ENCODE measurements at places on chromosomes 12 and 14.

DNA sequence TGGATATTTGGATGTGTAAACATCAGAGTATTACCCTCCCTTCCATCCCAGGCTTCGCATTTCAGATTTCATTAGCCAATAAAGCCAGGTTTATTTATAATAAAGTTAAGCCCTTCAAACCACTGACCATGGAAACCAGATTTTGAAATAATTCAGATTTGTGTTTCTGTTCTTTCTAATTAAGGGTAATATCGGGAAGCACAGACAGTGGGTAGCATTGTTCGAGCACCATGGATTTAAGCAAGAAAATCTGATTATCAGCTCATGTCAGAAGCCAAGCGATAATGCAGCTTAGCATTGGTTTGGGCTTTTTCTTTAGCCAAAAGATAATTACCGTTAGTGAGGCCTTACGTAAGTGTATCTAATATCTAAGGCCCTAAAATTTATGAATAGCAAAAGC, 116.1 kb downstream of the C12orf42 start:
- DNase-seq: no peak

DNA sequence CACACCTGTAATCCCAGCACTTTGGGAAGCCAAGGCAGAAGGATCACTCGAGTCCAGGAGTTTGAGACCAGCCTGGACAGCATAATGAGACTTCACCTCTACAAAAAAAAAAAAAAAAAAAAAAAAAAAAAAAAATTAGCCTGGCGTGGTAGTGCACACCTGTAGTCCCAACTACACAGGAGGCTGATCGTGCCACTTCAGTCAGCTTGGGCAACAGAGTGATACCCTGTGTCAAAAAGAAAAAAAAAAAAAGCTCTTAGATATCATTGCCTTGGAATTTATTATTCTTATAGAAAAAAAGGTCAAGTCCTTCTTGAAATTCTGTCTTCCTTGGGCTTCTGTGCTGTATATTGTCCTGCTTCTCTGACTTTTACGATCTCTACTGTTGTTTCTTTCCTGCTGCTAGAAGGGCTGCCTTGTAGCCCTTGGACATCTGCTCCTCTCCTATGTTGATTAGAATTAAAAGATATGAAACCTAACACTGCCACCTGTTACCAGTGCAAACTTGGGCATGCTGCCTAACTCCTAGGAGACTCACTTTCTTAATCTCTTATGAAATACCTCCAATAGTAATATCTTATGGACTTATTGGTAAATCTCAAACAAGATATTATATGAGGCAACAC, 5.7 kb downstream of the TMEM19 start:
- DNase-seq: peak; percentile 20

- DNase-seq: no peak
Measured at GRCh38 chr14:71956920-71957563, 24.8 kb downstream of the RGS6 start.

- DNase-seq: no peak
Measured at GRCh38 chr12:124582108-124582424, 14.7 kb upstream of the NCOR2 start.

DNA sequence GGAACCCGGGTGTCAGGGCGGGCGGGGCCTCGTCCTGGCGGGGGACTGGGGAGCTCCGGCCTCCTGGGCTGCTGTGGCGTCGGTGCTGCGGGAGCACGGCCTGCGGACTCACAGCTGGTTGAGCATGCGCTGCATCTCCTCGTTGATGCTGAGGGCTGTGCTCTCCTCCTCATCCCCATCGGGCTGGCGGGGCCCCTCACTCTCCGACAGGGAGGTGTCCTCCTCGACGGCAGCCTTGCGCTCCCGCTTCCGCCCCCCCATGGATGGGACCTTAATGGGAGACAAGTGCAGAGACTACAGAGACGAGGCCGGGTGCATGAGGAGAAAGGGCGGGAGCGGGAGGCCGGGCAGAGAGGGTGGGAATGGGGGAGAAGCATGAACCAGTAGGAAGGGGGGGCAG, 7.3 kb downstream of the IFFO1 start:
- DNase-seq: no peak

DNA sequence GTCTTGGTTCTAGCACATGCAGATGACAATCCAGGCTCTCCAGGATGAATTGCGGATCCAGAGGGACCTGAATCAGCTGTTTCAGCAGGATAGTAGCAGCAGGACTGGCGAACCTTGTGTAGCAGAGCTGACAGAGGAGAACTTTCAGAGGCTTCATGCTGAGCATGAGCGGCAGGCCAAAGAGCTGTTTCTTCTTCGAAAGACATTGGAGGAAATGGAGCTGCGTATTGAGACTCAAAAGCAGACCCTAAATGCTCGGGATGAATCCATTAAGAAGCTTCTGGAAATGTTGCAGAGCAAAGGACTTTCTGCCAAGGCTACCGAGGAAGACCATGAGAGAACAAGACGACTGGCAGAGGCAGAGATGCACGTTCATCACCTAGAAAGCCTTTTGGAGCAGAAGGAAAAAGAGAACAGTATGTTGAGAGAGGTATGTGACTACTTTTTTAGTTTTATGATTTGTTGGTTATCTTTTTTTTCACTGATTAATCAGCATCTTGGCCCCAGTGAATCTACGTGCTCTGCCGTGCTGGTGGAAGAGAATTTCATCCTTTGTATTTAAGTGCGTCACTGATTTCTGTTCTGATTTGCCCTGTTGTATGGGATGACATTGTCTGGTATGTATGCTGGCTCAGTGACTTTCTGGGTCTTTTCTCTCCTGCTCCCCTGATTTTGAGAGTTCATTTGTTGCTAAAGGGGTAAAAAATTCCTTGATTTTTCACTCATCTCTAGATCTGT, 92.3 kb downstream of the ERC1 start:
- DNase-seq: no peak

GRCh38 chr14:77067632-77068516, 30.2 kb upstream of the CIPC start:
- DNase-seq: peak; percentile 78

- DNase-seq: peak; percentile 84
Measured at GRCh38 chr14:41605550-41606281, 960 bp upstream of the LRFN5 start.

DNA sequence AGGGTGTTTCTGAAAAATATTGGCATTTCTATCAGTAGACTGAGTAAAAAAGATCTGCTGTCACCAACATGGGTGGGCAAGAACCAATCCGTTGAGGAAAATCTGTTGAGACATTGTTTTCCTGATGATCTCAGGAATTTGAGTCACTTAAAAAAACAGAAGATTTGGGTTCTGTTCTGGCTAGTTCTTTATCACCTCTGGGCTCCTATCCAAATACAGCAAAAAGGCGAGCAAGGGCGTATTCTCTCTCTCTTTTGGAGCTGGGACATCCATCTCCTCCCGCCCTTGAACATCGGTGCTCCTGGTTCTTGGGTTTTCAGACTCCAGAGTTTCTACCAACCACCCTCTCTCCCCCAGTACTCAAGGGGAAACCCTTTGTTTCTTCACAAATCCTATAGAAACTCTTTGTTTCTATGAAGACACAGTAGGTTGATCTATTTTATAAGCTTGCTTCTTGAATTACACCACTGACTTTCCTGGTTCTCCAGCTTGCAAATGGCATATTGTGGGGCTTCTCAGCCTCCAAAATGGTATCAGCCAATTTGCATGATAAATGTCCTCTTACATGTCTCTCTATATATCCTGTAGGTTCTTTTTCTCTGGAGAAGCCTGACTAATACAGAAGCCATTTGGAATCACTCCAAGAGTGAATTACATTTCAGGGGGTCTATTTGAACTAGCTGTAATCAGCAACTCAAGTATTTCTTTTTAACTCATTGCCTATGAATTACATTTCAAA, 263.9 kb upstream of the TMTC1 start:
- DNase-seq: no peak

DNA sequence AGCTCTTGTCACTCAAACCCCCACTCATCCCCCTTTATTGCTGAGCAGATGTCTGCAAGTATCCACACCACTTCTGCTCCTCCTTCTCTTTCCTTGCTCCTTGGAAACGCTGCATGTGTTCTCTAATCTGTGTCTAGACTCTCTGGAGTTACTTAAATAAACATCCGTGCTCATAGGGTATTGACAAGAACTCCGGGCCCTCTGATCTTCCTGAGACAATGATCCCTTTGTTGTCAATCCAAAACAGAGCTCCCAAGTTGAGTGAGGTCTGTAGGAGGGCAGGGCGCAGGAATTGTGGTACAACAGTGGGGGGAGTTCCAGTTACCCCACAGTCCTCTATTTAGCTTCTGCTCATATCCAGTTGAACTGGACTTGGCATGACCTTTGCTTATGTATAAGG, 489.0 kb downstream of the SNAPC1 start:
- DNase-seq: no peak
